ENCODE measurements at places on chromosomes 16 and 17.

GRCh38 chr17:77693776-77694175, 264.7 kb upstream of the TNRC6C start:
- no peak for DNase-seq

DNA sequence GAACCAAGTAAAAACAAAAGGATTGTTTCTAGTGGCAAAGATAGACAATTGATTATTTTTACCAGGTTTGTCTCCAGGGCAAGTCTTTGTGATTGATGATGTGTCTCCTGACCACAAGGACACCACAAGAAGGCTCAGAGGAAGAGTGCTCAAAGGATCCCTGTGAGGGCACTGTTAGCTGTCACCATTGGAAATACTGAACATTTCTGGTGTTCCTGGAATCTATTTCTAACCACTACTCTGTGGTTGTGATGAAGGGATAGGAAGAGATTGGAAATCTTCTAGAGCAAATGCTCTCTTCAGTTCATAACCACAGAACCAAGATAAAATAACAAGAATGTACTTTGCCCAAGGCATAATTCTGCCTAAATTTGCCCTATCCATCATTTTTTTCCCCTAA, 15.3 kb downstream of the RNF43 start:
- no peak for DNase-seq

DNA sequence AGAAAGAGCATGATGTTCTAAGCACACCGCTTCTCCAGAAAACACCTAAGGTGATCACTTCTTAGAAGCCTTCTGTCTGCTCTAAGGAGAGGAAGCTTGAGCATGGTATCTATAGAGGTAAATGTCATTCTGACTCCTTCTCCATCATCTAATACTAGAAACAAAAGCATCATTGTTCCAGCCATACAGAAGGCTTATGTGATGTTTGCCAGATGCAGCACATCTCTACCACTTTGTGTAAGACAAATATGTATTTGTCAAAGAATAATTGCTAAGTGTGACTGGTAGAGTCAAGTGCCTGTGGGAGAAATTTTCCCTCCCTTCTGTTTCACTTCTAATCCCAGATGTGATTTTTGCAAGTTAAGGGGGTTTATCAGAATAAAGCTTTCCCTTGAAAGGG, 217.1 kb downstream of the HS3ST3A1 start:
- no peak for DNase-seq

GRCh38 chr16:4330277-4330874, 14.5 kb downstream of the GLIS2 start:
- DNase-seq, result peak; percentile 63

DNA sequence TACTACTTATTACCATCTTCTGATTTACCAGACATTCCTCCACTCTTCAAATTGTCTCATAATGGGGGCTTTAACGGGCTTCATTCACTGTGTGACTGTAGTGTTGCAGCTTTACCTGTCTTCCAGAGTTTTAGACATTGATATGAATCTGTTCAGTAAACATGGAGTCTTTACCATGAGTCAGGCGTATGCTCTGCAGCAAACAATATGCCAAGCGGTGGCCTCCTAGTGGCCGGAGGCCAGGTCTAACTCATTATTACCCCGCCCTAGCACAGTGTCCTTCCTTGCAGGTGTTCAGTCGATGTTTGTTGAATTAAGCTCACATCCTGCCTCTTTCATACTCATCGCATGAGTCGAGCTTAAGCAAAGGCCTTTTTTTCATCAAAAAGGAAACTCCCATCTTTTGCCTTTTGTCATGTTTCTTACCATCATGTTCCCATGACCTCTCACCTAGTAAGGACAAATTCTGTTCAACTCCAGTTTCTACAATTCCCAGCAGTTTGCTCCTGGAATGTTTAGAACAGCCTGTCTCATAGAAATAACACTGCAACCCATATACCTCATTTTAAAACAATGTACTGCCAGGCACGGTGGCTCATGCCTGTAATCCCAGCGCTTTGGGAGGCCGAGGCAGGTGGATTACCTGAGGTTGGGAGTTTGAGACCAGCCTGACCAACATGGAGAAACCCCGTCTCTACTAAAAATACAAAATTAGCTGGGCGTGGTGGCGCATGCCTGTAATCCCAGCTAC, 39.4 kb downstream of the TUBD1 start:
- peak; percentile 46 for DNase-seq

- no peak for DNase-seq
Measured at GRCh38 chr16:22933173-22933572, 119.2 kb downstream of the HS3ST2 start.

DNA sequence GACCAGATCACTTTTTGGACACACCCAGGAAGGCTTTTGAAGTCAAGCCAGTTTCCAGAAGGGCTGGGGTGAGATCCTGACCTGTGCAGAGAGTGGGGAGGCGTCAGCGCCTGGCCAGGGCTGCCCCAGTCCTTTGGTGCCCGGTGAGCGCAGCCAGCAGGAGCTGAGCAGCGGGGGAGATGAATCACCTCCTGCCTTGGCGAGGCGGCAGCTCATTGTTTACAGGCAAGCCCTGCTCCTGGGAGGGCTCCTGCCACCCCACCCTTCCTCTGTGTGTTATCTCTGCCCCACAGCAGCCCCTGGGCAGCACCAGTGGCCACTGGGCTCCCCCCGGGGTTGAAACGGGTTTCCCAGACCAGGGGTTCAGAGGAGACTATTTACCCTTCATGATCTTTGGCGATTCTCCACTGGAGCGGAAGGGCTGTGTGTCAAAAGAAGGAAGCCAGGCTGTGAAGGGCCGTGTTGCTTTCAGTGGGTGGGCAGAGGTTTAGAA, 14.1 kb upstream of the ITGB4 start:
- DNase-seq, result no peak

DNA sequence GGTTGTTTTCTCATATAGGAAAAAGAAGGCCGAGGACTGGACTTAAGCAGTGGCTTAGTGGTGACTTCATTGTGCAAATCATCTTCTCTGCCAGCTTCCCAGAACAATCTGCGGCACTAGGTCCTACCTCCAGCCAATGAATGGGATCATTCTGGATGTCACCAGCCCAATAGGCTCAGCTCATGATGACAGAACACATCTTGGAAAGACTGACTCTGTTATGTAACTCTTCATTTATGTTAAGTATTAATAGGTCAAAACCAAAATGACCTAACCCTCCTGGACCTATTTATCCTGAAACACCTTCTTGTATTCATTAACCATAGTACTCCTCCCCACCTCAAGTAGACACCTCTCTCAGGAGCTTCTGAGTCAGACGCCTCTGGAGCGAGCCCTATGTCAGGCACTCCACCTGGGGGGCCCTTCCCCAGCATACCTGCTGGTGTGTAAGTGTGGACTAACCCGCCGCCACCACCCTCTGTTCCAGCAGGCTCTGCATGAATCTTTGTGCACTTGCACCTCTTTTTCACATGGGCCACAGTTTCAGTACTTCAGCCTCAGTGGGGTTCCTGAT, 7.2 kb downstream of the ARL2BP start:
- no peak for DNase-seq

DNA sequence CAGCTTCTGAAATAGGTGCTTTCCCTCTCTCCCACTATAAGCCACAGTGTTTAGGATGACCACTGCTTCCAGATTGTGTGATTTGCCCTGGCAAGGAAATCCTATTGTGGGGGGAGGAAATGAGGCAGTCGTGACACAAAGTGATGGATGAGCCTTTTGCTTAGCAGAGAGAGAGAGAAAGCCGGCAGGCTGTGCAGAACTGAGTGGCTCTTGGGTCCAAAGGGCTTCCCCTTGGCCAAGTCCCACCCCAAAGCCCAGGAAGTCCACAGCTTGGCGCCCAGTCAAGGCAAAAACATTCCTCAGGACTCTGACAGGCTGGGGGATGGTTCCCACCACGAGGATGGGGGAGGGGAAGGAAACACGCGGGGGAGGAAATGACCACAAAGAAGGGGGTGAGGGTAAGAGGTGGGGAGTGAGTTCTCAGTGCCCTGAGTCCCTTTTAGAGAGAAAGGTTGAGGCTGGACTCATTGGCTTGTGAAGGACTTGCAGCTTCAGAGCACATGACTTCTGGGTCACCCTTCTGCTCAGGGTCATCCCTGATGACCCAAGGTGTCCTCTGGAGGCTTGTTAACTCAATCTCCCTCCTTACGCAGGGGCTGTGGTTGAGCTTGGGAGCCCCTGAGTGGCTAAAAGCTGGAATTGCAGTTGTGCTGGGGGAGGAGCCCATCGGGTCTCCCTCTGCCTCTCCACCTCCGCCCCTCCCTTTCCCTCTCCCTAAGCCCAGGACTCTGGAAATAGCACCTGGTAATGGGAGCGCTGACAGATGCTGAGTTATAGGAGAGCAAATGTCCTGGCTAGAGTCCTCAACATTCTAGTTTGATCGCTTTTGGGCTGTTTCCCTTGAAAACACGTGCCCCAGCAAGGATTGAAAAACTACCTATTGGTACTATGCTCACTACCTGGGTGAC, 10.3 kb upstream of the MSL1 start:
- peak; percentile 96 for DNase-seq

GRCh38 chr17:77311371-77311981, 170.7 kb downstream of the SEC14L1 start:
- no peak for DNase-seq

Data from NCI-H1417 (cell line).